ENCODE measurements at places on chromosomes 5 and 9.

DNA sequence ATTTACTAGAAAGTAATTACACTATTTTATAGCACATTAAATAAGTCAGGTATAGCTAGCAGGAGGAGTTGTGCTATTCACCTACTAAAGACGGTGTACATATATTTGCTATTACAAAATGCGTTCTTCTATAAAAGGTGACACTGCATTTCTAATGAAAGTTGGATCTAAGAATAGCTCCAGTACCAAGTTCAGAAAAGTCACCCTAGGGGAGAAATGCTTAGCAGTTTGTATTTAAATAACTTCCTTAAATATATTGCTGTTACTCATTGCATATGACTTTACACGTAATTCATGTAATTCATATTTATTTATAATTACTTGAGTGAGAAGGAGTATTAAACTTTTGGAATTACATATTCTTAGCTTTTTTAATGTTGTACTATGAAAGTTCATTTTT lies 7.0 kb upstream of the SUB1 start:
- no peak for DNase-seq

GRCh38 chr9:69158471-69158870 lies 15.6 kb upstream of the TJP2 start:
- no peak for DNase-seq

DNA sequence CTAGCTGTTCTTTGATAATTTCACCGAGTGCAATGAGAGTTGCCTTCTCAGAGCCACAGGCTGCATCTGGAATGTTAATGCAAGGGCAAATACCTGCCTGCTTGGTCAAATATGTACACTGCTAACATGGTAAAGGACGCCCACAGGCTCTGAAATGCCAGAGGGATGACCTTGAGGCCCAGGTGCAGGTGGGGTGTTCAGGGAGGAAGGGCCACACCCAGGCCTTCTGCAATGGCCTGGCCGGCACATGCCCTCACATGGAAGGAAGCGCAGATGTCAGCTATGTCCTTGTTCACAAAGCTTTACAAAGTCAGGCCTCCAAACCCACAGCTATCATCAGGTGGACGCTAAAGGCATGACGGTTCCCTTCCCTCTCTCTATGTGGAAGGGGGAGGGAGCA lies 48.6 kb downstream of the HRH2 start:
- no peak for DNase-seq

GRCh38 chr9:137685741-137686420 lies 67.1 kb downstream of the EHMT1 start:
- DNase-seq = no peak

GRCh38 chr9:99533421-99533820 lies 288.3 kb upstream of the NR4A3 start:
- no peak for DNase-seq

GRCh38 chr5:54725391-54726280 lies 208.1 kb downstream of the SNX18 start:
- no peak for DNase-seq

- DNase-seq = no peak
Observed at GRCh38 chr5:60611099-60611740, 88.7 kb downstream of the DEPDC1B start.

DNA sequence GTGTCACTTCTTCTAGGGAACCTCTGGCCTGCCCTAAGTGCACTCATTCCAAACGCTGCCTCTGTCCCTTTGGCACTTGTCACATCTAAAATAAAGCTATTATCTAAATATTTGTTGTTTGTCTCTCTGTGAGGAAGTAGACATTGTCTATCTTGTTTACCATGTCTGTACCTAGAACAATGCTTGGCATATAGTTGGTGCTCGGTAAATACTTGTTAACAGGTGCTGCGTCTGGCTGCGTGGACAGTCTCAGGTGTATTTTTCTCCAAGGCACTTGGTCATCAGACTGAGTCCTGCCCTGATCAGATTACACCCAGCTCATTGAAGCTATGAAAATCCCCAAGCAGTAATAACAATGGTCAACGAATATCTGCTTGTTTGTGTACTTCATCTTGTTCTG lies 174.9 kb upstream of the SMIM23 start:
- no peak for DNase-seq

GRCh38 chr5:44603496-44604272 lies 205.1 kb upstream of the MRPS30 start:
- DNase-seq = no peak

GRCh38 chr9:115386963-115387770 lies 269.2 kb upstream of the TNC start:
- DNase-seq = no peak

DNA sequence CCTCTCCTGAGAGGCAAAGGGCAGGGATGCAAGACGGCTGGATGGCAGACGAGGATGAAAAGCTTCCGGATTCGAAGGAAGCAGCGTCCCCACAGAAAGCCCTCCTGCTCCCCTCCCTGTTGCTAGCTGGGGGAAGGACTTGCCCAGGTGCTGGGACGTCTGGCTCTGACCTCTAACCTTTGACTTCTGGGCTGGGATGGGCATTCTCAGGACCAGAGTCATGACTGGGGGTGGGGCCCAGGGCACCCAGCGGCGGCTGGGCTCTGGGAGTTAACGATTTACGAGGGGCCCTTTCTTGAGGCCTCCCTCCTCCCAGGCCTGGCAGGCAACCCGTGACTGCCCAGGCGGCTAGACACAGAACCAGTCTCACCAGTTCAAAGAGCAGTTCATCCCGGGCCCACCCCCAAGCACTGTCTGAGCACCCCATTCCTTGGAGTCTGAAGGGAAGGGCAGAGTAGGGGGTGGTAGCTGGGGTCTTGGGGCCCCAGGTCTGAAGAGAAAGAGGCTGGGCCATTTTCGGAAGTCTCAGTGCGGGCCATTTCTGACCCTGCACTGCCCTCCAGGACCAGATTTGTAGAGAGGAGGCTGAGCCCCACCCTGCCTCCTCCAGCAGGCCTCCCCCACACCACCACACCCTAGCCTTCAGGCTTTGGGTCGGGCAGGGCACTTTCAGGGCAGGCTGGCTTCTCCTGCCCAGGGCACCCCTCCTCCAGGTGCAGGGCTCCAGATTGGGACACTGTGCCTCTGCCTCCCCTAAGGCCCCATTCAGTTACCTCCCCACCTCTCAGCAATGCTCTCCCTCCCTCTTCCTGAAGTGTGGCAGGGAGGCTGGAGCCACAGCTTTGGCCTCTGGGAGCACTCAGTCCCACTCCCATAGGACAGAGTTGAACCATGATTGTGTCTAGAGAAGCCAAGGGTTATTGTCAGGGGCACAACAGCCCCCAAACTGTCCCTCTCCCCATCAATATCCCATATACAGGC lies 5.0 kb upstream of the CXXC5 start:
- DNase-seq = no peak

- DNase-seq = no peak
Observed at GRCh38 chr5:100423330-100423729, 111.8 kb upstream of the FAM174A start.

- DNase-seq = no peak
Observed at GRCh38 chr5:108900668-108901067, 153.0 kb downstream of the FER start.

- no peak for DNase-seq
Observed at GRCh38 chr5:125153231-125153630, 406.8 kb upstream of the ZNF608 start.

- no peak for DNase-seq
Observed at GRCh38 chr9:36137392-36138004, 965 bp downstream of the GLIPR2 start.

- no peak for DNase-seq
Observed at GRCh38 chr9:75826314-75826713, 64.2 kb upstream of the PCSK5 start.

DNA sequence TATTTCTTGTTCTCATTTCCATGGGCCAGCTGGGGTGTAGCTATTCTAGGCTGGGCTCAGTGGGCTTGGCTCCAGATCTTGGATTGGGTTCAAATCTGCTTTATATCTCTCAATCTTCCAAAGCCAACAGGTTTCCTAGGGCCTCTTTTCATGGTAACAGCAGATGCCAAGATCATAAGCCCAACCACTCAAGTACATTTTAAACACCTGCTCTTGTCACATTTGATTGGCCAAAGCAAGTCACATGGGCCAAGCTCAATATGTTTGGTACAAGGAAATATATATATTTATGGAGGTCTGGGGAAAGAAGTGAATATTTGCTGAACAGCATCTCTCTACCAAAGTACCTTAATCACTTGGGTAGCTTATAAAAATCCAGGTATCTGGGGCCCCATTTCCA lies 49.5 kb downstream of the MRRF start:
- no peak for DNase-seq

DNA sequence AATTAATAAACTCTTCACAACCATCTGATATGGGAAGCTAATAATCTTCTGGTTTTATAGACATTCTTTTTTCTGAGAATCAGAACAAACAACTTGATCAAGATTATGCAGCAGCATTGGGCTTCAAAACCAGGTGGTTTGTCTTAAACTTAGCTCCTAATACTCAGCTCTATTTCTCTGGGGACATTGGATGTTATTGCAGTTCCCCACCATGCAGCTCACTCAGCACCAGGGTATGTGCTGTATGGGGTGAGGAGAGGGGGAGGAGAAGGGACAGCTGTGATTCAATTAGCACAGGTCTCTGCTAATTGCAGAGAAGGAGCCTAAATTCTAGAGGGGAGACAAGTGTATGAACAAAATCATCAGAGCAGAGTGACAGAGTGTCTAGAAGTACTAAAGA lies 210.7 kb upstream of the TNC start:
- no peak for DNase-seq

DNA sequence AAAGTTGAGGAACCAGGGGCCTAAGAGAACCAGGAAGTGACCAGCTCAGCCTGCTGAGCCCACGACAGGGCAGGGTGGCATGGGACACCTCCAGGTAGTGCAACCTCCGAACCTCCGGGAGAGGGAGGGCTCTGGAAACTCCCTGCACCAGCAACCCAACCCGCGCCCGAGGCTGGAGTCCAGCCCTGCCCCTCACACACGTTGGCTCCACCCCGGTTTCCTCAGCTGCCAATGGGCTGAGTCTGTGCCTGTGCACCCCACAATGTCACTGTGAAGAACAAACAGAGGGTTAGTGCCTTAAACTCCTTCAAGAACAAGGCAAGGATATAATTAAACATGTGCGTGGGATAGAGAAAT lies 17.0 kb upstream of the UNC5A start:
- no peak for DNase-seq

DNA sequence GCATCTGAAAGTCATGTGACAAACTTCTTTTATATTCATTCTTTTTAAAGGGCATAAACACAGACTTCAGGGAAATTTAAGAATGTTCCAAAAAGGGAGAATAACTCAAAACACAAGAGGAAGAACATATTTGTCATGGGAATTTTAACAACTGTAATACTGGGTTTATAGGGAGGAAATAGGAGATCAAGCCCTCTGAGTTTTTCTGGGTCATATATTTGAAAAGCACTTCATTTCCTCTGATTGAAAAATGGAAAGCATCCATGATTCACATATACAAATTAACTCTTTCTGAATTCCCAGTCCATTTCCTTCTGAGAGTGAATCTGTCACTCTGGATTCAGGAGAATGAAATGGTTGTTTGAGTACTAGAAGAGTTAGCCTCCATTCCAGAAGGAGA lies 26.8 kb downstream of the LURAP1L start:
- DNase-seq = no peak

GRCh38 chr5:180119031-180119902 lies 47.7 kb upstream of the RNF130 start:
- DNase-seq = no peak

GRCh38 chr5:156277290-156277689 lies 49.7 kb upstream of the SGCD start:
- no peak for DNase-seq

- no peak for DNase-seq
Observed at GRCh38 chr9:128333451-128333869, 6.9 kb upstream of the SLC27A4 start.

DNA sequence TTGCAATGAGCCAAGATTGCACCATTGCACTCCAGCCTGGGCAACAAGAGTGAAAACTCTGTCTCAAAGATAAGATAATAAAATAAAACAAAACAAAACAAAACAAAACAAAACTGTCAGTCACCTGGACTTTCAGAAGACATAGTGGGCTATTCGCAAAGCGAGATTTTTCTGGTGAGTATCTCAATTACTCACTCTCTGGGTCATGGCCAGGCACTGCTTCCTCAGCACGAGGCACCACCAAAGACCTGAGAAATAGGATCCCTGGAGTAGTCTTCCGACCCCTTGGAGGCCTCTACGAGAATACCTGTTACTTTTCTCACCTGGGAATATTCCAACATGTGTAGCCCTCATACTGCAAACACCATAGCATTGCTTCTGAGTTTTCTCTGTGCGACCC lies 201.7 kb upstream of the ZNF618 start:
- no peak for DNase-seq

DNA sequence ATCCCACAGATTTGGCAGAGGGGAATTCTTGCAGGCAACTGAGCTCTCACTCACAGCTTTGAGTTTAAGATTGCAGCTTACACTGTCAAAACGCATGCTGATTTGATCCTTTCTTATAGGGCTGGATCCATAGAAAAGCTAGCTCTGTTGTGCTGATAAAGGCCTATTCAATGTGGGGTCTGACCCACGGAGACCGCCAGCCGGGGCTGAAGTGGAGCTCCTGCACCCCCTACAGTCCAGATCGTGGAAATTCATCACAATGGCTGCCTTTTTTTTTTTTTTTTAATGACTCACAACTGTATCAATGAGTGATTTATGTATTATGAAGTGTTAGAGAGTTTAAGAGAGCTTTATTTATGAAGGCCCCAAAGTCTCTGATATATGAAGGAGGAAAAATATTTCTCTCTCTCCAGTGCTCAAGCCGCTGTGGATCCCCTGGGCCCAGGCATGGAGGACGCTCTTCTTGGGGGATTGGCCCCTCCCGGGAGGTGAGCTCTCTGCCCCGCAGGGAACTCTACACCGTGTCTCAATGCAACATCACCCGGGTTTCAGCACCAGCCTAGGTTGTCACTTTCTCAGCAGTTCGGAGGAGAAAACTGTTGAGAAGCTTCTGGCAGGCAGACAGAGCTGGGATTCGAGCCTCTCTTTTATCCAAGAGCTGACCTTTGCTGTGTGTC lies 700.2 kb downstream of the IRX1 start:
- peak; percentile 47 for DNase-seq

GRCh38 chr9:87551772-87552217 lies 54.1 kb downstream of the DAPK1 start:
- no peak for DNase-seq

- no peak for DNase-seq
Observed at GRCh38 chr5:139684881-139685749, 37.0 kb downstream of the CXXC5 start.

- no peak for DNase-seq
Observed at GRCh38 chr5:133109655-133110483, 58.1 kb downstream of the HSPA4 start.

DNA sequence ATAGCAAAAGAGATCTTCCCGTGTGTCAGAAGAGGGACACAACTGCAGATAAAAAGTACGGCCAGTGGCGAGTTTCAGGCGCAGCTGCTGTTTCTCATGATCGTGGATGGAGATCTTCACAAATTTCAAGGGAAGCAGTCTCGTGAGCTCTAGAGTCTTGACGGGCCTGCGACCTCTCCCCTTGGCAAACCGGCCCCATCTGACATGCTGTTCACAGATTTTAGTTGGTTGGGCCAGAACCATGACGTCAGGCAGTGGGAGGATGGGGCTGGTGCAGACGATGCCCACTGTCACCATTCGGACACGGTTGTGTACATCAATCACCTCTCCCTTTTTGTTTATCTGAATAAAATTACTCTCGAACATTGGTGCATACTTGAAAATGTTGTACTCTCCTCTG lies 396 bp downstream of the GARIN3 start:
- no peak for DNase-seq

GRCh38 chr9:77679661-77680368 lies 31.7 kb upstream of the GNA14 start:
- no peak for DNase-seq

GRCh38 chr5:32261198-32261597 lies 51.5 kb downstream of the MTMR12 start:
- DNase-seq = no peak

GRCh38 chr9:129385211-129385934 lies 207.3 kb upstream of the IER5L start:
- no peak for DNase-seq
